ENCODE measurements at places on chromosomes 1 and 21.

- DNase-seq = no peak
Measured at GRCh38 chr1:58741678-58742553, 41.9 kb downstream of the JUN start.

DNA sequence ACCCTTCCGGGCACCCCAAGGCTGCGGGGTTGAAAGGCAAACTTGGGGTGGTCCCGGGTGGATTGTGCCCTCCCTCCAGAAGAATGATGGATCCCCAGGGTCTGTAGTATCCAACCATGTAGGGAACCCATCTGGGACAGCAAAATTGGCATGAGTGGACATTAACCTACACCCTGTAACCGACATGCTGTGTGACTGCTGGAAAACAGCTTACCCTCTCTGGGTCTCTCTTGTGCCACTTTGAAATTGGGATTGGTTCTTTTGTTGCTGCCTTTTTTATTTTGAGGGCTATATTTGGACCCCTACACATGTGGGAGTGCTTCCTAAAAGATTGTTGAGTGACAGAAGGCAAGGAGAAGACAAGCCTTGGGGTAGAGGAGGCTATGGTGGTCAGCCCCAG lies 19.5 kb downstream of the PADI1 start:
- no peak for DNase-seq

DNA sequence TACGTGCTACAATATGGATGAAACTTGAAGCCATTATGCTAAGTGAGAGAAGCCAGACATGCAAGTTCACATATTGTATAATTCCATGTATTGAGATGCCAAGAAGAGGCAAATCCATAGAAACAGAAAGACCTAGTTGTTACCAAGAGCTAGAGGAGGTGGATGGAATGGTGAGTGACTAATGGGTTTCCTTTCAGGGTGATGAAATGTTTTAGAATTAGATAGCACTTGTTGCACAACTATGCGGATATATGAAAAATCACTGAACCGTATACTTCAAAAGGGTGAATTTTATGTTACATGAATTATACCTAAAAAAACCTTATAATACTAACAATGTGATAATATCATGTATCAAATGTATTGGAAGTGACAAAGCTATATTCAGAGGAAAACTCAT lies 18.1 kb downstream of the EPHA10 start:
- no peak for DNase-seq

GRCh38 chr1:218525451-218526197 lies 180.5 kb downstream of the TGFB2 start:
- peak; percentile 32 for DNase-seq

DNA sequence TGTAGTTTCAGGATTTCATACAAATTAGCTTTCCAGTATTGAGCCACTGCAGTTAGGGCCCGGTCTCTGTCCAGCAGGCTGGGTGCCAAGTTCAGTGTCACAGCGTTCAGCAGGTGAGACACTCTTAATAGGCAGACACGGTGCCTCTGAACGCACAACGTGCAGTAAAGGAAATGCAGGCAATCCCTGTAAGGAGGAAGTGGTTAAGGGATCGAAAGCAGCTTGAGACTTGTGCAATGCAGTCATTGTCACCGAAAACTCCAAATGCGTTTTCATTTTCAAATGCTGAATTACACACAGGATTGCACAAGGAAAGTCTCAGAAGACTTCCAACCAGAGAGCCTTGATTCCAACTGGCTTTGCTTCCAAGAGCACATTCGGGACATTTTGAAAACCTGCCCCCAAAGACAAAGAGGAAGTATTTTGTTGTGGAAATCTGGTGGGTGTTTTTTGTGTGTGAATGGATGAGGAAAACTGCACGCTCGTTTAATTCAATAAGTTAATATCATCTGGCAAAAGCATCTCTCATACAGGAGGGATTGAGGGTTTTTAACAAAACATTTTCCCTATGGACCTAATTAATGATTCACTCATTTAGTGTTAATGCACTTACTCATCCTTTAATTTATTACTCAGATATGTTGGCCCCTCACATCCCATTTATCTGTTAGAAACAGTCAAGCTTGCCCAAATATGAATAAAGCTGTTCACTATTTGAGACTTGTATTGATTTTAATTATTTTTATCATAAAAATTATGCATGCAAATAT lies 61.6 kb downstream of the PTGS2 start:
- no peak for DNase-seq

GRCh38 chr1:28971980-28972771 lies 57.8 kb downstream of the EPB41 start:
- DNase-seq = no peak

DNA sequence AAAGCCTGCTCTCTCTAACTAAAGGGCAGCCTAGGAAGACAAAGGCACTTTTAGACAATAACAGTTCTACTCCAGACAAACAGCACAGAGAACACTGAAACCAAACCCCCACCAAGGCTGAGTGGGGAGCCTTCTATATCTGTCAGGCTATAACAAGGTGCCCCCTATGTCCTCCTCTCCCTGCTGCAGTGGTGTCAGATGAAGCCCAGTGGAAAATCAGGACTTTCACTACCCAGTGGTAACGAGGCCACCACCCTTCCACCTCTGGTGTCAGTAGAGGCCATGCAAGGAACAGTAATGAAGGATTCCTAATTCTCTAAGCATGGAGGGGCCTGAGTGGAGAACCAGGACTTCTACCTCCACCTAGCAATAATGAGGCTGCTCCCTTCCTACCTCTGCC lies 83.7 kb downstream of the ZSWIM5 start:
- DNase-seq = no peak

DNA sequence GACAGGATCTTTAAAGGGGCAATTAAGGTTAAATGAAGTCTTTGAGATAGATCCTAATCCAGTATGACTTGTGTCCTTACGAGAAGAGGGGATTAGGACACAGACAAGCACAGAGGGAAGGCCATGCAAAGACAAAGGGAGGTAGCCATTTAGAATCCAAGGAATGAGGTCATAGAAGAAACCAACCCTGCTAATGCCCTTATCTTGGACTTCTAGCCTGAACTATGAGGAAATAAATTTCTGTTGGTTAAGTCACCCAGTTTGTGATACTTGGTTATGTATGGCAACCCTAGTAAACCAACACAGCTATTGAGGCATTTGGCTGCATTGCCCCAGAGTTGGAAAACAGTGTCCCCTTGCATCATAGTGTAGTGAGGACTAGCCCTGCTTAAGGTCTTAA lies 121.3 kb downstream of the MAST2 start:
- DNase-seq = no peak

GRCh38 chr1:118688891-118689290 lies 299.3 kb downstream of the TBX15 start:
- DNase-seq = no peak

GRCh38 chr1:9202240-9202870 lies 32.2 kb upstream of the H6PD start:
- no peak for DNase-seq

GRCh38 chr1:214727274-214727673 lies 124.3 kb downstream of the CENPF start:
- DNase-seq = no peak

GRCh38 chr1:84436876-84437655 lies 38.8 kb downstream of the DNASE2B start:
- no peak for DNase-seq

GRCh38 chr21:34270411-34270810 lies 93.4 kb upstream of the KCNE2 start:
- no peak for DNase-seq

DNA sequence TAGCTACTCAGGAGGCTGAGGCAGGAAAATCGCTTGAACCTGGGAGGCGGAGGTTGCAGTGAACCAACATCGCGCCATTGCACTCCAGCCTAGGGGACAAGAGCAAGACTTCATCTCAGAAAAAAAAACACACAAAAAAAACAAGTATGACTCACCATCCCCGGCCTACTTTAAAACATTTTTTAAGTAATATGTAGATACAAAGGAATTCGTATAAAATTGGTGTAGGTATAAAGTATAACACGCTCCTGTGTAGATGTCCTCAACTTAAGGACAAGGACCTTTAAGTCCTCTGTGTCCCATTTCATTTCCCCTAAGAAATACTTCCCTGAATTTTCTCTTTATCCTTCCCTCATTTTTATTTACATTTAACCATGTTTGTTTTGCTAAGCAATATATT lies 73.4 kb upstream of the PKN2 start:
- DNase-seq = no peak

DNA sequence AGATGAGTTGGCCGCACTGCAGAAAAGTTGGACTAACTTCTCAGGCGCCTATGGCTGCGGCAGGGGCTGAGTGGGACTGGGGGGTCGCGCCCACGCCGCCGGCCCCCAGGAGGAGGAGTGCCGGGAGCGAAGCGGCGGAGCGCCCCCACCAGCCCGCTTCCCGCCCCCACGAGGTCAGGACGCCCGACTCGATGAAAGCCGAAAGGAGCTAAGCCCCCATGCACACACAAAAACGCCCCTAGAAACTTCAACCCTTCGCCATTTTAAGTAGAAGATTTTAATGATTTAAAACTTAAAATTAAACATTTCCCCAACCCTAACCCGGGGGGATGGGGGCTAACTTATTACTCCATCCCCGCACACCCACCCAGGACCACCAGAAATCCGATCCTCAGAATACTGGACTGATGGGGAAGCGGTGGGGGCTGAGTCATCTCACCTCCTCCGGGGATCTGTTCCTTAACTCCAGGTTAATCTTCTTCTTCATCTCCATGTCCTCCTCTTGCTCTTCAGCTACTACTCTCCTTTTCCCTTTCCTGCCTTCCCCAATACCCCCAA lies 539 bp downstream of the ANP32E start:
- no peak for DNase-seq

- DNase-seq = no peak
Measured at GRCh38 chr1:211789641-211790464, 40.7 kb downstream of the LPGAT1 start.

DNA sequence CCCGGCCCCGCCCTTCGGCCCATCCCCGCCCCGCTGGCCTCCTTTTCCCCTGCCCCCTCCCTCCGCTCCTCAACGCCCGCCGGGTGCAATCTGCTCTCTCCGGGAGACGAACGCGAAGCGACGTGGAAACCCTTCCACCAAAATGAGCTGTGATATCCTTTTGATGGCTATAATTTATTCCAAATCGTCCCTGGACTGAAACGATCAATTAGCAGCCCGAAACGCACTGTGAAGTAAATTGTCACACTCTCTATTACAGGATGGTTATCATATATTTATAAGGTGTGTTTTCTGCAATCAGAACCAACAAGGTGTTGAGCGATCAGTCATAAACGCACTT lies 134.6 kb upstream of the BARHL2 start:
- no peak for DNase-seq

DNA sequence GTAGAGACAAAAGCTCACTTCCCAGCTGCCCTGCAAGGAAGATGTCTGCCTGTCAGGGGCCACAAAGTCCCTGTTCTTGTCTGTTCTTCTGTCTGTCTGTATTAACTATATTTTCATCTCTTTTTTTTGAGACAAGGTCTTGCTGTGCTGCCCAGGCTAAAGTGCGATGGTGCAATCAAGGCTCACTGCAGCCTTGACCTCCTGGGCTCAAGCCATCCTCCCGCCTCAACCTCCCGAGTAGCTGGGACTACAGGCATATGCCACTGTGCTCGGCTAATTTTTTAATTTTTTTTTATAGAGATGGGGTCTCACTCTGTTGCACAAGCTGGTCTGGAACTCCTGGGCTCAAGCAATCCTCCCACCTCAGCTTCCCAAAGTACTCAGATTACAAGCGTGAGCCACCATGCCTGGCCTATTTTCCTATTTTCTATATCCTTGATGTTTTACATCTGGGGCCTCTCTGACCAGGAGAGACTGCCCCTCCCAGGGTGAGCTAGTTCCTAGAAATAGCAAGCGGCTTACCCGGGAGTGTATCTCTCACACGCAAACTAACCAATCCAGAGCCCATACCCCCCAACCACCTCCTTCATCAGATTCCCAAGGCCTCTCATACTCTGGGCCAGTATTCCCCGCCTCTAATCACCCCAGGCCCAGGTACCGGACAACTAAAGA lies 5.4 kb upstream of the KLHDC7A start:
- DNase-seq = no peak

DNA sequence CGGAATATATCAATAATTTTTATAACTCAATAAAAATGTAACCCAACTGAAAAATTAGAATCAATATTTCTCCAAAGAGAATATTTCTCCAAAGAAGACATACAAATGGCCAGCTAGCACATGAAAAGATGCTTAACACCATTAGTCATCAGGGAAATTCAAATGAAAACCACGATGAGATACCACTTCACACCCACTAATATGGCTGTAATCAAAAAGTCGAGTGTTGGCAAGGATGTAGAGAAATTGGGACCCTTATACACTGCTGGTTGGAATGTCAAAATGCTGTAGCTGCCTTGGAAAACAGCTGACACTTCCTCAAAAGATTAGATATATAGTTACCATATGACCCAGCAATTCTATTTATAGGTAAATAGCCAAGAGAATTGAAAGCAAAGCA lies 133.0 kb downstream of the GPR52 start:
- no peak for DNase-seq

DNA sequence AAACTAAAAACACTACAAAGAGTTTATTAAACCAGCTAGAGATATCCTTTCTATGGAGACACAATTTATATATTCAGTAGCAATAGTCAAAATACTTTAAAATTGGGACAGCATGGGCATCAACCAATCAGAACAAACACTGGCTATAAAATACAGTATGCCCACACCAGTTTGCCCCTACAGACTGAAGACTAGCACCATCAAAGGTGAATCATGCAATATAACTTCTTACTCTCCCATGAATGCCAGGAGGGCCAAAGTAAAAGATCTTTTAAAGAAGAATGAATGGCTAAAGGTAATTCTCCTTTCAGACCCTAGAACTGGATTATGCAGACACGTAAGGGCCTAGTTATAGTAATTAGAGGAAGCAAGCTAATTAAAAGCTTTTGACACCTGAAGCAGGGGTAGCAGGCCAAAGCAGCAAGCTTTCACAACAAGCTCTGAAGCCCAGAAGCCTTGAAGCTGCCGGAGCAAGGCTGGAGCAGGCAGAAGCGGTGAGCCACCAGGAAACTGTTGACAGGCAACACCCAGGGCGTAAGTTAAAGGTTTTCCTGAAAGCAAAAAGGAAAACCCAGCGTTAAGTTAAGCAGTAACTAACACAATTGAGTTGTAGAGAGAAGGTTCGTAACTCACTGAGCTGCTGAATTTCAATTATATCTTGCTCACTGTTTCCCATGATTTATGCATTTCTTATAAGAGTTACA lies 99.3 kb downstream of the CDC42BPA start:
- no peak for DNase-seq

GRCh38 chr1:91680556-91681155 lies 180.0 kb downstream of the CDC7 start:
- DNase-seq = no peak

DNA sequence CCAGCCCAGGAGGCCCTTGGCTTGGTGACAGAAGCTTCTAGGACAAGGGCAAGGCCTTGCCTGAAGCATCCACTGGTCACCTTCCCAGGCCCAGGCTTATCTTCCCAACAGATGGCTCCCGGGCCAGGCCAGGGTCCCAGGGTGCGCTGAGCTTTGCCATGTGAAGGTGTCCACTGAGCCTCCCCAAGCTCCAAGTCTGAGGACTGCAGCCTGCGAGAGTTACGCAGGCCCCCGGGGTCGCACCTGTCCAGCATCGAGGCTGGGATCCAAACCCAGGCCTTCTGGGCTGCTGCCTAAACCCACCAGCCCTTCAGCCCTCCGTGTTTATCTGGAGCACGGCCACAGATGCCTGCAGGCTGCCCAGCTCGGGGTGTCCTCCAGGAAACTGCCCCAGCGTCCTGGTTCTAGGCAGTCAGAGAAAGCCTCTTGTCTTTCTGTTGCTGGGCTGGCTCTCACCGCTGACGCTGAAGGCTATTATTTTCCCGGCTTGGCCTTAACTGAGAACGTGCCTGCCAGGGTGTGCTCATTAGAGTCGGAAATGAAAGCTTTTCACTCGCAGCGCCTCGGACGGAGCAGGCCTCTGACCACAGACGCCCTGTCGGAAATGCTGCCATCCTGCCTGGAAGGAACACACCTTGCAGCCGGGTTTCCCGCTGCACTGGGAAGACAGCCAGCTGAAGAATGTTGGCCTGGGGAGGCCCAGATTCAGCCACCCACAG lies 71.4 kb downstream of the MEGF6 start:
- no peak for DNase-seq
